ENCODE measurements at places on chromosomes 5 and 9.

DNA sequence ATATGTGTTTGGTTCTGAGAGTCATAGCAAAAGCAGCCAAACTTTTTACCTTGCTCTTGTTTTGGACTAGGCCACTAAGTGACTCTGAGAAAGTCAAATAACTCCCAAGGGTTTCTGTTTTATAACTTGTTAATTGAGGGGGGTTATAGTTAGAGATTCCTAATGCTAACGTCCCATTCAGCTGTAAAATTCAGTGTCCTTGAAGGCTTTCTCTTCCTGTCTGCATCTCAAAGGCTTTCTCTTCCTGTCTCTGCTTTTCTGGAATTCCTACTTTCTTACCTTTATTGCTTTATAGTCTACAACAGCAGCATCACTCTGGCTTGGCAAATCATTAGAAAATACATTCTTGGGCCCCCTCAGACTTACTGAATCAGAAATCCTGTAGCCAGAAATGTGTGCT lies 479.5 kb upstream of the SEMA6A start:
- no peak for DNase-seq

DNA sequence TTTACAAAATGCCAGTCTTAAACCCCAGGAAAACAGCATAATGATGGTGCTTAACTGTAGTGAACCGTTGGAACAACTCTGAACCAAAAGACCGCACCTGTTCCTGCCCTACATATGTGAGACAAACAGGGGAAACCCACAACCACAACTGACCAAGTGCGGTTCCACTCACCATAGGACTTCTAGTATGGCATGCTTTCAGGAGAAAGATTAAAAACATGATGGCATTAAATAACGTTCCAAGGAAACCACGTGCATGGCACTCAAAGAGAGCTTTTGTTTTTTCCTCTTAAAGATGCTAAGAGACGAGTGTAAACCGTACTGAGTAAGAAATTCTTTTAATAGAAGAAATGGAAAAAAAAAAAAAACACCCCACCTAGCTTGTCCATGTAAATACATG lies 119.8 kb downstream of the SSBP2 start:
- no peak for DNase-seq

DNA sequence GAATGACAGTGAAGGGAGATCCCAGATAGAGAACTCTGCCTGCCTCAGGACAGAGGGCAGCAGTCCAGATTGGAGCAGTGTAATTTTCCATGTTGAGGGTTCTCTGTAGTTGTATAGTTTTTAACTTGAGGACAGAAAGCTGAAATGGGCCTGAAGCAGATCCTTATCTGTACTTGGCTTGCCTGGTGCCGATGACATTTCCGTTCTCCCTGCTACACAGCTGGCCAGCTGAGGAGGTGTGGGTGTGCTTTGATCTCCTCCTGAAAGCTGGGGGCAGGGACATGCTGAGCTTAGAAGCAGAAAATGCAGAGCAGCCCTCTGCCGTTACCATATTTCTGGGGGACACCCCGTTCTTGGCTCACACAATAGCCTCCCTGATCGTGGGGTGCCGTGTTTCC lies 10.5 kb downstream of the GLRX start:
- DNase-seq, result no peak

DNA sequence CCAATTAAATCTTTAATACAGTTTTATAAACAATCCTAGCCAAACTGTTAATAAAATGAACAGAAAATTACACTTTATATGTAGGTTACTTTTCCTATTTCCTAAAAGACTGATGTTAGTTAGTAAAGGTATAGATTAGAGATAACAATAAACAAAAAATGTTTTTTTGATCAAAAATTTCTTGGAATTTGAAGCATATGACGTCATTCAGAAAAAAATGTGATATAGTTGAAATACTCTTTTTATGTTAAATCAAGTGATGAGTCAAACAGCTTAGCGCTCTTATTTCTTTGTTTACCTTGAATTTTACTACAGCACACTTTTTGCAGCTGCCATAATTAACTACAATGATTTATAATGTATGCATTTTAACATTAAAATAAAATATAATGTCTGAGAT lies 195.8 kb downstream of the SLC12A2 start:
- DNase-seq, result no peak

- DNase-seq, result peak; percentile 83
Observed at GRCh38 chr5:31186672-31187267, 6.7 kb upstream of the CDH6 start.

GRCh38 chr5:138951091-138951985 lies 76.2 kb upstream of the LRRTM2 start:
- DNase-seq, result no peak

DNA sequence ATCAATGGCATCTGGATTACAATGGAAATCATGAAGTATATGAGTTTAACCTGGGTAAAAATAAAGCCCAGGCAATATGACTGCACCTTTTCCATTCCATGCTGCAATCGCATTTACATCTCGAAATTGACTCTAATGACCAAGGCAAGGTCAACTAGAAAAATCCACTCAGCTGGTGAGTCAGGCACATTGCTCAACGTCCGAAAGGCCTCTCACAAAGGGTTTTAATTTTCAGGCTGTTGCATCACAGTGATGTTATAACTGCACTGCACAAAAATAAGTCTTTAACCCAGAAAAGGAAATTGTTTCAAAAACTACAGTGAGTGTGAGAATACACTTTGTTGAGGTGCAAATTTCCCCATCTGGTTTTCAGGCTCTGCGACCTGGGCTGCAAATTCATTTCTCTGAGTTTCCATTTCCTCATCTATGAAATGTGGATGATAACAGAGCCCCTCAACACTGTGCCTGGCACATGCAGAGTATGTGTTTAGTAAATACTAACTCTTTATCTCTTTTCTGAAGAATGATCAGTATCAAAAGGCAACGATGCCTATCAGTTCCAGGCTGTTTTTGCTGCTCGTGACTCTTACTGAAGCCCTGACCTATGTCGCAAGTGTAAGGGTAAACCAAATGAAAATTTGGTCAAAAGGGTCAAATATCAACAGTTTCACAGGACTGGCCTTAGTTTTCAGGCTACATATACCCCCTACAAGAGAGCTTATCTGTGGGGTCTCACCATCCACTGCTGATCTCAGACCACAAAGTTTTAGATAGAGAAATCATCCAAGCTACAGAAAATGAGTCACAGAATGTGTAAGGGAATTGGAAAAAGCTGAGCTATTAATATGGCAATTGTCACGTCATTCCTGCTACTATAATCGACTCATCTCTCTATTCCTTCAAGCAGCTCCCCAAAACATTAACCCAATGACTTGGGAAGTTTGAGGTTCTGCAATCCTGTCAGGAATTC lies 4.1 kb downstream of the NFIL3 start:
- DNase-seq, result peak; percentile 98

DNA sequence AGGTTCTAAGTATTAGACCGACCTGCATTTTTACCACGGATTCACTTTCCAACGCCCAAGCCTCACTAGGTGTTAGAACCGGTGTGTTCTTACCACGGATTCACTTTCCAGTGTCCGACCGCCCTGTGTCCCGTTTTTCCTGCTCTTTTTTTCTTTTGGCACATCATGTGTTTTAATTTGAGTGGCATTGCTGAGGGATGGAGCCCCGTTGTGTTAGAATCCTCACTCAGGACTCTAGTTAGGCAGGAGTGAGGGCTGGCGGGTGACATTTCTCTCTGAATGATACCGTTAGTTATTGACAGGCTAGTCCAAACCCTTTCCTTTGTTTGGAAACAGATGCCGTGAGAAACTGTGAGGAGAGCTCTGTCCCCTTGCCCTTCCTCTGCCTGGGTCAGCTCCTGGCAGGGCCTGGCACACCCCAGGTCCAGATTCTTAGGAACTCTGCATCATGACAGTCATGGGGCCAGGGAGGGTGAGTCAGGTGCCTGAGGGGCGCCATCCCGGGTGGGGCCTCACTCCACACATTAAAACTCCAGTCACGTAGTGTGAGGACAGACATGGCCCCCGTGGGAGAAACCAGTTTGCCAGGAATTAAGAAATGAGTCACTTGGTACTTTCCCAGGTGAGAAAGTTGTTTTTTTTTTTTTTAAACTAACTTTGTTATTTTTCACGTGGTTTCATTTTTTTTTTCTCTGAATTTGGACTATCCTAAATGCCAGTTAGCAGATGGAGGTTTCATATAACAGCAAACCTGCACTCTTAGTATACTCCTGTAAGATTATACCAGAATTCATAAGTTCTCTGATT lies 15.8 kb downstream of the EXOC3 start:
- DNase-seq, result peak; percentile 35

- DNase-seq, result peak; percentile 78
Observed at GRCh38 chr5:144028636-144029035, 141.8 kb downstream of the YIPF5 start.

DNA sequence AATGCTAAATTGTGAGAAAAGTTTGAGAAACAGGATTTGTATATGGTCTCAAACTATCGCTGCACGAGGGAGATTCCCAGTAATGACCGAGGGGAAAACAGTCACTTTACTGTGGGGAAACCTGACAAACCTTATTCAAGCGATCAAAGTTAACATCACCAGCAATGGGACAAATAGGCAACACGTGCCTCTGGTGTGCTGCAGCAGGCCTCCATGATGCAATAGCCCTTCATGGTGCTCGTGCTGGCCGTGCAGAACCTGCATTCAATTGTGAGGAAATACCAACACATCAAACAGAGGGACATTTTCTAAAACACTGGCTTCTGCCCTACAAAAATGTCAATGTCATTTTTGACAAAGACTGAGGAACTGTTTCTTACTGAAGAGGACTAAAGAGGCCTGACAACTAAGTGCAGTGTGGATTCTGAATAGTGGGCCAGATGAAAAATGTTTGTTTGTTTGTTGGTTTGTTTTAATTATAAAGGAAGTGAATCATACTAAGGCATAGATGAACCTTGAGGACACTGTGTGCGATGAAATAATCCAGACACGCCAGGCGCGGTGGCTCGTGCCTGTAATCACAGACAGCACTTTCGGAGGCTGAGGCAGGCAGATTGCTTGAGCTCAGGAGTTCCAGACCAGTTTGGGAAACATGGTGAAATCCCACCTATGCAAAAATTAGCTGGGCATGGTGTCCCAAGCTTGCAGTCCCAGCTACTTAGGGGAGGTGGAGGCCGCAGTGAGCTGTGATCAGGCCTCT lies 17.6 kb upstream of the MARCHF6 start:
- DNase-seq, result no peak

- no peak for DNase-seq
Observed at GRCh38 chr5:75438722-75439121, 72.7 kb downstream of the CERT1 start.

GRCh38 chr5:170338291-170338690 lies 40.7 kb upstream of the LCP2 start:
- DNase-seq, result no peak

DNA sequence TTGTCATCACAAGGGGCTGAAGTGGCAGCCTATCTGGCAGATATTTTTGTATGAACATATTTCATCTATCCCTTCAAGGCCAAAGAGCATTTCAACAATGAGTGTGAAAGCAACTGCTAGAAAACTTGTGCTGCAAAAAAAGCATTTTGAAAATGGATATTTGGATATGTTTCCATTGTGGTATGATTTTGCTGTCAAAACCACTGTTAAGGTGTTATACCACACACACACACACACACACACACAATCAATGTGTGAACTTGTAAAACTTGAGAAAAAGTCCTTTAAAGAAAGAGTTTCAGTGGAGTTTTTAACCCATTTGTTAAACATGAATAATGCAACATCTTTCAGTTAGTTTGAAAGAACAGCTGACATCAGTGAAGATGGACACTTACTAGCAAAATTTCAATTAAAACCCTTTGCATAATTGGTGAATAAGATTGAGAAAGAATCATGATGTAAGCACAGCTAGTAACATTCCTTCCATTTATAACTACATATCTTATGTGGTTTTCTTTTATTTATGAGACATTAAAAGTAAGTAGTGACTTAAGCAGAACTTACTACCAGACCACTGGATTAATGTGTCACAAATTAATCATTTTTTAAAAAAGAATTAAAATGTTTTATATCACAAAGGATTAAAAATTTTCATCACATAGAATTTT lies 182.6 kb upstream of the GNA14 start:
- peak; percentile 42 for DNase-seq

DNA sequence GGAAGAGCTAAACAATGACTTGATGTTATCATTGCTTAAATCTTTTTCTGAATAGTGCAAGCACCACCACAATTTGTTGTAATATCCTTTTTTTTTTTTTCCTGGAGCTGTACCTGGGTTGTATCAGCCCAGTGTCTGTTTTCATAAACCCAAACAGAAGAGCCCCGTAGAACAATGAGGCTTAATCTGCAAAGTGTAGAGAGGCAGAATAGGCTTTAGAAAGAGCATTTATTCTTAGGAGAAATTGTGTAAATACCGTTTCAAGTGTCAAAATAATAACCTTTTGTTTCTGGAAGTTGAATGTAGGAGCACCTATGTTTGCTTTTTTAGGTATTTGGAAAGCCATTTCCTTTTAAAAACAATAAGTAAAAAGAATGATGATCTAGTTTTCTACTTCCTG lies 26.4 kb downstream of the RGS7BP start:
- no peak for DNase-seq

DNA sequence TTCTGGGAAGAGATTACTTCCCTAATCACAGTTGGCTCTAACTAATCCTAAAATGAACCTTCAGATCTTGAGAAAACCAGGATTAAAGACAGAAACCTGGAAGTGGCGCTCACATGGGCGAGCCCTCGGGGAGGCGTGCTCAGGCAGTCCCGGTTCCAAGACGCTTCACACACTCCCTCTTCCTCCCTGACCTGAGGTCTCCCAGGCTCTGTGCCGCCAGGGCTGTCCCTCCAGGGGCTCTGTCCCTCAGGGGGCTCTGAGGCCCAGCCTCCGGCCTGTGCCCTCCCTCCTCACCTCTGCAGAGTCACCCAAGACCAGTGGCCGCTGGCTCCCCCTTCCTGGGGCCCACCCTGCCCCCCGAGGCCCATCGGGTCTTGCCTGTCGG lies 10.2 kb downstream of the SLC9A3 start:
- DNase-seq, result no peak

DNA sequence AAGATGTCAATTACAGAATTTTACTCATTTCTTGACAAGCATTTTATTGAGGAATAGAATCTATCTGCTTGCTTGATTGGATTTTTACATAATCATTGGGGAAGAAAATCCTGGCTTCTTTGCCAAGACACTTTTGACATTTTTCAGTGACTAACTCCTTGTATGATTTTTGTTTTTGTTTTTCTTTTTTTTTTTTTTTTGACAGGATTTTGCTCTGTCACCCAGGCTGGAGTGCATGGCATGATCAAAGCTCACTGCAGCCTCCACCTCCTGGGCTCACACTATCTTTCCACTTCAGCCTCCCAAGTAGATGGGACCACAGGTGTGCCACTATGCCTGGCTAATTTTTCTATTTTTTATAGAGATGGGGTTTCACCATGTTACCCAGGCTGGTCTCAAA lies 672.3 kb upstream of the RGMB start:
- no peak for DNase-seq

- no peak for DNase-seq
Observed at GRCh38 chr5:206406-206805, 11.5 kb downstream of the CCDC127 start.

Data from adipocyte (in vitro differentiated cells).